ENCODE measurements at places on chromosomes 11 and 22. TPM values are rescaled to one million over a fixed set of nuclear protein-coding genes. Genes with fewer than 3 reads are reported as not detected.

Gene ZP1
- total RNA-seq = not detected

Gene TPBGL
- total RNA-seq = not detected

Gene RIMBP3C
- total RNA-seq = 0.17 TPM

Gene MS4A12
- not detected for total RNA-seq

Gene FGF19
- not detected for total RNA-seq

Gene CHID1
- 83.9 TPM for total RNA-seq

Gene GGT1
- 118 TPM for total RNA-seq

Gene KCNQ1OT1
- total RNA-seq = 0.35 TPM

Gene DYNC2H1
- 10.8 TPM for total RNA-seq

Gene C11orf97
- total RNA-seq = not detected

Gene CD3G
- not detected for total RNA-seq

Gene GNAZ
- total RNA-seq = 1.4 TPM

Gene RAB3IL1
- total RNA-seq = 0.35 TPM

Gene HEPN1
- not detected for total RNA-seq

Gene OTOG
- total RNA-seq = not detected

Gene CAPN1
- total RNA-seq = 251 TPM

Gene SERPINH1
- 219 TPM for total RNA-seq

Gene SMTNL1
- total RNA-seq = not detected

Gene C11orf54
- total RNA-seq = 61.6 TPM

Gene MN1
- 0.17 TPM for total RNA-seq

Gene KCNQ1
- 0.35 TPM for total RNA-seq

Gene VSIG10L2
- not detected for total RNA-seq

Gene ROBO4
- 4.2 TPM for total RNA-seq

Gene HPX
- total RNA-seq = not detected

Gene OR8D1
- not detected for total RNA-seq

Gene FOLH1
- 0.55 TPM for total RNA-seq

Gene PTPRCAP
- total RNA-seq = 0.85 TPM

Gene OR4D5
- total RNA-seq = not detected

Gene MCAM
- 965 TPM for total RNA-seq

Gene LMO2
- total RNA-seq = 4.3 TPM

Gene FJX1
- 36.1 TPM for total RNA-seq

Gene CCDC134
- total RNA-seq = 16.1 TPM

Gene PRRG4
- 11.7 TPM for total RNA-seq

Gene RAPSN
- 0.10 TPM for total RNA-seq

Gene CHRM1
- total RNA-seq = not detected

Gene GGTLC3
- total RNA-seq = not detected

Gene OR1S2
- not detected for total RNA-seq

Gene NLRP14
- 0.10 TPM for total RNA-seq

Gene KRTAP5-7
- not detected for total RNA-seq

Gene FAM227A
- 8.9 TPM for total RNA-seq

Gene CPT1B
- 14.6 TPM for total RNA-seq

Gene HOATZ
- total RNA-seq = not detected

Gene PRSS23
- 197 TPM for total RNA-seq

Gene CASP12
- not detected for total RNA-seq

Gene PHF21B
- total RNA-seq = not detected

Gene RFPL1
- not detected for total RNA-seq

Gene TRIM34
- 15.3 TPM for total RNA-seq

Gene MOGAT2
- not detected for total RNA-seq

Gene SLC22A9
- not detected for total RNA-seq

Gene SNX32
- total RNA-seq = not detected

Gene THRSP
- not detected for total RNA-seq

Gene KCNC1
- total RNA-seq = not detected

Gene LINC01488
- not detected for total RNA-seq

Gene IFITM10
- 0.80 TPM for total RNA-seq

Gene SMC1B
- total RNA-seq = not detected

Gene CABP7
- not detected for total RNA-seq

Gene TRIM22
- total RNA-seq = 284 TPM

Gene SHANK2
- 13.7 TPM for total RNA-seq

Gene NXPE4
- total RNA-seq = not detected

Measured in renal cortical epithelial cell (primary cell).